Activated CD8-positive, alpha-beta memory T cell treated with anti-CD3 and anti-CD28 coated beads, Interleukin-2, amount 10 ng/mL, durations not matched to agents 7 days and 5 days (primary cell): ENCODE measurements at places on chromosomes 1 and 21.

- H3K4me3 ChIP-seq: no peak overlapping the region
- no peak for DNase-seq
- H3K4me1 ChIP-seq: no peaks in the 10 kb centered on the region
- no peak overlapping the region for H3K27ac ChIP-seq
- H3K27me3 ChIP-seq: no peaks in the 10 kb centered on the region
- H3K36me3 ChIP-seq: no peaks in the 10 kb centered on the region
Measured at GRCh38 chr1:195714248-195714647, 894.0 kb downstream of the KCNT2 start.

- no peaks in the 10 kb centered on the region for H3K27me3 ChIP-seq
- no peak for DNase-seq
- no peaks in the 10 kb centered on the region for H3K36me3 ChIP-seq
- no peak overlapping the region for H3K27ac ChIP-seq
- H3K4me1 ChIP-seq: no peaks in the 10 kb centered on the region
- H3K4me3 ChIP-seq: no peak overlapping the region
Measured at GRCh38 chr1:34822202-34822601, 29.4 kb downstream of the GJA4 start.

- no peaks in the 10 kb centered on the region for H3K4me1 ChIP-seq
- H3K36me3 ChIP-seq: no peaks in the 10 kb centered on the region
- H3K27ac ChIP-seq: no peak overlapping the region
- H3K4me3 ChIP-seq: no peak overlapping the region
Measured at GRCh38 chr1:48182439-48182838, 40.1 kb upstream of the SLC5A9 start.

DNA sequence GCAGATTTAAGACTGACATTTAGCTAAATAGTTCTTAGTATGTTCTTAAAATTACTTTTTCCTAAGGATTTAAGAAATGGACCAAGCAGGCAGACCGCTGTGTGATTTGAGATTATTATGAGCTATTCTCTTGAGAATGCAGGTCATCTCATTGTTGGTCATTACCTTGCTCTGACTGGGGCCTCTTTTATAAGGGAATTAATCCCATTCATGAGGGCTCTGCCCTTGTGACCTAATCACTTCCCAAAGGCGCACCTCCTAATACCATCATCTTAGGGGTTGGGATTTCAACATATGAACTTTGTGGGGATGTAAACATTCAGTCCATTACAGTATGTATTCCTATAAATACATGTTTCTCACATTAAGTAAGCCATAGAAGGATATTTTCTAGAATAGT is 24.2 kb downstream of the OSBPL9 start:
- no peaks in the 10 kb centered on the region for H3K27me3 ChIP-seq
- DNase-seq: no peak
- no peak overlapping the region for H3K4me3 ChIP-seq
- peaks cover 5% of the 10 kb centered on the region for H3K36me3 ChIP-seq
- no peaks in the 10 kb centered on the region for H3K4me1 ChIP-seq

- no peak overlapping the region for H3K27ac ChIP-seq
- DNase-seq: no peak
- H3K36me3 ChIP-seq: no peaks in the 10 kb centered on the region
- peaks cover 34% of the 10 kb centered on the region for H3K4me1 ChIP-seq
Measured at GRCh38 chr1:25797939-25798338, 2.1 kb upstream of the SELENON start.

DNA sequence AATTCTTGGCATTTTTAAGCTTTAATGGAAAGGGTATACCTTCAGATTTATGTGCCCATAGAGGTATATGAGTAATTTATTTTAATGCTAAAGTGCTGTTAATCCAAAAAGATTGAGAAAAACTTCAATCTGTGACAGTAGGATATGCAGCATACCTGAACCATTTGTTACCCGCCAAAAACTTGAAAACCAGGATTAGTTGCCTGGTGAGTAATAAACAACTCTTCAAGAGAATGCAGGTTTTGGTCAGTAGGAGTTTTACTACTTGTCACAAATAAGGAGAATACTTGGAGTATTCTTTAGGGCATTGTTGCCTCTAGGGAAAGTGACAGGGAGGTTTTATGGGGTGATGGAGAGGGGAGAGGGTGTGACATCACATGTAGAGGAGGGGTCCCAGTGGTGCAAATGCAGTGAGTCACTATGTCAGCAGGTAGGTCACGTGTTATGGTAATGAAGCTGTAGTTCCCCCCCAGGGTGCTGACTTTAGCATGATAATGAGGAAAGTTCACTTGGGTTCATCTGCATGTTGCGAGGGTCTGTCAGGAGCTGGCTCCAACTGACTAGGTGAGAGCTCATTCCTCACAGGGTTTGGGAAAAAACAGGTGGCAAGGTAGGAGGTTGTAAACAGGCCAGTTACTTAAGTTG is 23.1 kb downstream of the USP25 start:
- H3K36me3 ChIP-seq: peaks cover 47% of the 10 kb centered on the region
- DNase-seq: no peak

GRCh38 chr1:210882414-210883221 is 251.3 kb downstream of the KCNH1 start:
- peaks cover 7% of the 10 kb centered on the region for H3K4me1 ChIP-seq
- no peak overlapping the region for H3K27ac ChIP-seq
- no peak for DNase-seq
- H3K36me3 ChIP-seq: no peaks in the 10 kb centered on the region
- H3K4me3 ChIP-seq: no peak overlapping the region
- peaks cover 4% of the 10 kb centered on the region for H3K27me3 ChIP-seq

GRCh38 chr1:110850145-110850544 is 22.8 kb upstream of the CD53 start:
- peaks cover 4% of the 10 kb centered on the region for H3K4me1 ChIP-seq
- H3K27me3 ChIP-seq: no peaks in the 10 kb centered on the region

- H3K27ac ChIP-seq: no peak overlapping the region
- H3K4me1 ChIP-seq: no peaks in the 10 kb centered on the region
- peaks cover 12% of the 10 kb centered on the region for H3K27me3 ChIP-seq
Measured at GRCh38 chr1:175331891-175332290, 139.3 kb upstream of the KIAA0040 start.

DNA sequence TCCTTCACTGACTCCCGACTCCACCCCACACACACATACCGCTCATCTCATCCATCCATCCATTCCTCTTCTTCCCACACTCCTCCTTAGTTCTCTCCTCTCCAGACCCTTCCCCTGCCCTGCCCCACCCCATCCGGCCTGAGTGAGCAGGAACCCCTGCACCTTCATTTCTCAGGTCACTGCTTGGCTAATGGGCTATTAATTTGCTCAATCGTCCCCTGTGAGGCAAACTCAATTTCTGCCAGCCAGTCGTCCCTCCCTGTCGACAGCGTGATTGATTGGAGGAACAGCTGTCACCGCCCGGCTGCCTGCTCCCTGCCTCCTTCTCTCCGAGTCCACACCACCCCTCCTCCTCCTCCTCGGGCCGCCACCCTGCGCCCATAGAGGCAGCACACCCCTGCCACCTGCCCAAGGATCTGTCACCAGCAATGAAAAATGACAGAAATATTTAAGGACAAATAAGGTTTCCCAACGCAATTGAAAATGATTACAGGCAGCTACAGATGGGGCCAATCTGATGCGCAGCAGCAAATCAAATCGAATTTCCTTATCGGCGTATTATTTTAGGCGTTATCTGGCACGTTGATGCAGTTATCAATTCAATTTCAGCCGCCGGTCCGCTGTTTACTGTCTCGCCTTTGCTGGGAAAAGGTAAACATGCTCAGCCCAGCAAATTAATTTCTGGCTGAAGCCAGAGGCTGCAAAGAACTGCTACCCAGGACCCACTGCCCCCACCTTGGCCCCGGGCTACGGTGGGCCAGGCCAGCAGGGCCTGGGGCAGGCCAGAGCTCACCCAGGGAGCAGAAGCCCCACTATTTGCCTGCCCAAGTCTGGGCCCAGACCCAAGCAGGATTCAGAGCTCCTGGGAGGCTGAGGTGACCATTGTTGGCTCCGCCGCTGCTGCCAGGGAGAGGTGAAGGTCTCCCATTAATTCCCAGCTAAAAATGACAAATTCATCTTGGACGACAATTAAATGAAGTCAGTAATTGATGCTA is 71.3 kb downstream of the TMEM53 start:
- H3K27me3 ChIP-seq: peaks cover 6% of the 10 kb centered on the region
- H3K36me3 ChIP-seq: no peaks in the 10 kb centered on the region

GRCh38 chr1:150061632-150062101 is 5.9 kb upstream of the VPS45 start:
- no peak overlapping the region for H3K4me3 ChIP-seq
- DNase-seq: no peak
- no peaks in the 10 kb centered on the region for H3K27me3 ChIP-seq
- no peak overlapping the region for H3K27ac ChIP-seq
- H3K36me3 ChIP-seq: no peaks in the 10 kb centered on the region
- H3K4me1 ChIP-seq: peaks cover 12% of the 10 kb centered on the region

DNA sequence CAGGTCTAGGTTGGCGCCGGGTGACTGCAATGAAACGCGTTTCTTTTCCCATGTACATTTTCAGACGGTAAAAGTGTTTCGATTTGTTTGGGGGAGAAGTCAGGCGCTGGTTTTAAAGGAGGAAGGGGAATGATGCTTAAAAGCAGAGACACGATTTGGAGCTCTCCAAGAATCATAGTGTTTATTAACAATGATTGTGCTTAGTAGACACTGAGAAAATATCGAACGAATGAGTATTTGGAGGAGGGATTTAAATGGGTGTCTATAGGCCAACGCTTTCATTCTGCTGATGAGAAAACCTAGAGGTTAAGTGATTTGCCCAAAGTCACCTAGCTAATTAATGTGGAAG is 36.9 kb upstream of the JAK1 start:
- peaks cover 9% of the 10 kb centered on the region for H3K36me3 ChIP-seq
- H3K4me3 ChIP-seq: peak overlapping the region; percentile 61
- no peak overlapping the region for H3K27ac ChIP-seq
- peaks cover 27% of the 10 kb centered on the region for H3K4me1 ChIP-seq
- DNase-seq: no peak
- peaks cover 27% of the 10 kb centered on the region for H3K27me3 ChIP-seq

DNA sequence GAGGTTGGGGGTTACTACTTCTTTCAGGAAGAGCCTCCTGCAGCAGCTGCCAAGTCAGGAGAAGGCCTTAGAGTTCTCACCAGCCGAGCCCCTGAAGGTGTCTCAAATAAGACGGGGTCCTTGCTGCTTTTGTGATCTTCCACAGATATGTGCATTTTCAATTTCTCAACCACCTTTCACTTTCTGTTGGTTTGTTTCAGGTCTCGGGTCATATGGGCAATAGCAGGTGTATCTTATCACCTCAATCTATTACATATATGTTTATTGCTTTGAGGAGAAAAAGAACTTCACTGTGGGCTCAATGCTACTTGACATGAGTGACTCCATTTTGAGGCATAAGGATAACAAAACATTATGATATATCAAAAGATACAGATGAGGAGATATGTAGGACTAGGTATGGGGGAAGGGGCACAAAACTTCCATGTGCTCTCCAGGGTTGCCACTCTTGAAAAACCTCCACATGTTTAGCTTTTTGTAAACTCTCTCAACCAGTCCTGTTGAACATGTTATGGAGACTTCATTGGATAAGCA is 1171.4 kb upstream of the ADGRL2 start:
- no peaks in the 10 kb centered on the region for H3K27me3 ChIP-seq
- no peak overlapping the region for H3K4me3 ChIP-seq
- no peak overlapping the region for H3K27ac ChIP-seq
- no peaks in the 10 kb centered on the region for H3K4me1 ChIP-seq

- no peak overlapping the region for H3K4me3 ChIP-seq
- H3K36me3 ChIP-seq: no peaks in the 10 kb centered on the region
- H3K27ac ChIP-seq: no peak overlapping the region
- no peaks in the 10 kb centered on the region for H3K4me1 ChIP-seq
- H3K27me3 ChIP-seq: no peaks in the 10 kb centered on the region
Measured at GRCh38 chr1:219271818-219272535, 98.3 kb downstream of the LYPLAL1 start.

- H3K4me1 ChIP-seq: peaks cover 11% of the 10 kb centered on the region
- no peak for DNase-seq
- no peaks in the 10 kb centered on the region for H3K27me3 ChIP-seq
- peaks cover 11% of the 10 kb centered on the region for H3K36me3 ChIP-seq
Measured at GRCh38 chr1:185350027-185350442, 33.0 kb upstream of the IVNS1ABP start.

GRCh38 chr1:18237371-18237770 is 129.8 kb downstream of the IGSF21 start:
- no peaks in the 10 kb centered on the region for H3K27me3 ChIP-seq
- H3K27ac ChIP-seq: no peak overlapping the region
- no peaks in the 10 kb centered on the region for H3K4me1 ChIP-seq

DNA sequence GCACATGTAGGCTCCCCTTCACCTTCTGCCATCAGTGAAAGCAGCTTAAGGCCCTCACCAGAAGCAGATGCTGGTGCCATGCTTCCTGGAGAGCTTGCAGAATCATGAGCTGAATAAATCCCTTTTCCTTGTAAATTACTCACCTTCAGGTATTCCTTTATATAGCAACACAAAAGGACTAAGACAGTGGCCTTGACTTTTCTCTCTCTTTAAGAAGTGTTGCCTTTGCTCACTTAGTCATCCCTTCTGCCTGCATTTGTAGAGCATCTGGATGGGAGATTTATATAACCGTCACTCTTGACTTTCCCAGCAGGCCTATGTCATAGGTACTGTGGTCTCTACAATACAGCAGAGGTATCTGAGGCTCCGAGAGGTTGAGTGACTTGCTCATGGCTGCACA is 3.7 kb downstream of the PCSK9 start:
- H3K36me3 ChIP-seq: no peaks in the 10 kb centered on the region
- no peak overlapping the region for H3K27ac ChIP-seq
- DNase-seq: no peak
- H3K27me3 ChIP-seq: peaks cover 52% of the 10 kb centered on the region
- H3K4me3 ChIP-seq: no peak overlapping the region

DNA sequence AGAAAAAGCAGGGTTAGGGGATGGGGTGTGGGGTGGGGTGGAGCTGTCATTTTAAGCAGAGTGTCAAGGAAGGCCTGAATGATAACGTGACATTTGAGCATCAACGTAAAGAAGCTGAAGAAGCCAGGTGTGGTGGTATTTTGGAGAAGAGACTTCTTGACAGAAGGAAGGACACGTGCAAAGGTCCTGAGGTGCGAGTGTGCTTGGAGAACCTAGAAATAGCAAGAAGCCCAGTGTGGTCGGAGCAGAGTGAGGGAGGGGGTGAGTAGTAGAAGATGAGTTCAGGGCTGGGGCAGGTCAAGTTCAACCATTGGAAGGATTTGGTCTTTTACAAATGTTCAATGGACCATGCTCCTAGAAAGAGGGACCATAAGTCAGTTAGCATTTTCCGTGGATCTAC is 140.2 kb upstream of the ZBTB40 start:
- peak; percentile 4 for DNase-seq
- no peaks in the 10 kb centered on the region for H3K36me3 ChIP-seq
- H3K4me3 ChIP-seq: no peak overlapping the region
- no peak overlapping the region for H3K27ac ChIP-seq
- H3K27me3 ChIP-seq: peaks cover 31% of the 10 kb centered on the region

GRCh38 chr1:60133848-60134247 is 60.3 kb upstream of the C1orf87 start:
- DNase-seq: no peak
- H3K27me3 ChIP-seq: no peaks in the 10 kb centered on the region
- H3K4me1 ChIP-seq: no peaks in the 10 kb centered on the region
- no peak overlapping the region for H3K4me3 ChIP-seq
